ENCODE measurements at places on chromosomes 7 and 10.
A peak's percentile ranks its signal among the peaks of the same experiment; 100 is the strongest.

- no peak for DNase-seq
Measured at GRCh38 chr7:128171-129080, 63.9 kb upstream of the FAM20C start.

DNA sequence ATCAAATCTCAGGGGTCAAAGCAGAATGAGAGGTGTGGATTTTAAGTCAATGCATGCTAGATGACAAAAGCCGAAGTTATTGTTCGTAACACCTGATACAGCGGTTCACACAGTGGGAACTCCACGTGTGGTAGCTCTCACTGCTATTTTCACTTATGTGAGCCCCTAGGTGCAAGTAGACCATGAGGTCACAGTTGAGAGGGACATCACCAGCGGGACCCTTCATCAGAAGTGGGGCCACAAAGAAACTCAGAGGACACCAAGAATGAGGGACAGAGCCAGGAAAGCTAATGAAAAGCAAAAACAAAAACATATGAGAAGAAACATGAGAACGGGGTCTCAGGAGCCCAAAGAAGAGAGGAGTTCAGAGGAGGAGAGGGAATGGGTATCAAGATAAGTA is 63.5 kb downstream of the ADAM12 start:
- no peak for DNase-seq

DNA sequence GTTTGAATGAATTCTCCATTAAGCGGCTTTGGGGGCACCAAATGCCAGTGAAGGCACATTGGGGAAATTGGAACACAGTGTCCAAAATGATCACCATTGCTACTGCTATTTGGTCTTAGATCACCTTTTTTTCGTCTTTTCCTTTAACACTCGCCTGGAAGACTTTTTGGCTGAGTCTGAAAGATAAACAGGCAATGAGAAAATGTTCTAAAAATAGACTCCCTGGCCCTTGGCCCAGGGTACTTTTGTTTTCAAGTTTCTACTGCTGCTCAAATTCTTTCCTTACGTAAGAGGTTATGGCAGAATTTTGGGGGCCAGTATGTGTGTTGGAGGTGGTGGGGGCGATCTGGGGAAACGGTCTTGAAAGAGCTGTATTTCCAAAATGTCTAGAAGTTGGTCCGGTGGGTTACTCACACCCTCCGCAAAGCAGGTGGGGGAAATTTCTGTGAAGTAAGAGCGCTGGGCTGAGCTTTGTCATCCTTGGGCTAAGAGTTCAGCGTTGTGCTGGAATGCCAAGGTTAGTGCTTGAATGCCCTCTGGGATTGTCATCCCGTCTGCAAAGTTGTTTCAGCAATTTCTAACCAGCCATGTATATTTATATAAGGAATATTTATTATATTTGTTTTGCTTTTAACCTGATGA is 1.3 kb upstream of the ITPRIP start:
- DNase-seq = no peak

DNA sequence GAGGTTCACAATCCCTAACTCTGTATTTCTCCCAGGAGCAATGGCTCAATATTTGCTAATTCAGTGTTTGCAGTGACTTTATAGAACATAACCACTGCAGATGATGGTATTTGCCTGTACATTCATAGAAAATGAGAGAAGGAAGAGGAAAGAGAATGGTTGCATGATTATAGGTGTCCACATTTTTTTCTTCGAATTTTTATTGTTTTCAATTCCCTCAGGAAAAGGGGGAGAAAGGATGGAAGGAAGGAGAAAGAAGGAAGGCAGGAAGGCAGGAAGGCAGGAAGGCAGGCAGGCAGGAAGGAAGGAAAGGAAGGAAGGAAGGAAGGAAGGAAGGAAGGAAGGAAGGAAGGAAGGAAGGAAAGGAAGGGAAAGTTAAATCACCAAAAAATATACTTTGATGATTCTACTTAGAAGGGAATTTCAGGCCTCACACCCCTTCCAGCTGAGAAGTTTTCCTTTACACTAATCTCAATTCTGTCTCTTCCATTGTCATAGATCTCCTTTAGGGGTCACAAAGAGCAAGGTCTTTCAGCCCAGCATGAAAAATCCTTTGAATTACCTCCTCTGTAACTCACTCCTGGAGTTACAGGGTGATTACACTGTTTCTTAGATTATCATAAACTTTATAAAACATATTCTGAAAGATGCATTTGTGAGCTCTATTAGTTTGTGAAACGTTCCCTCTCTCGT is 118.8 kb upstream of the INHBA start:
- no peak for DNase-seq

DNA sequence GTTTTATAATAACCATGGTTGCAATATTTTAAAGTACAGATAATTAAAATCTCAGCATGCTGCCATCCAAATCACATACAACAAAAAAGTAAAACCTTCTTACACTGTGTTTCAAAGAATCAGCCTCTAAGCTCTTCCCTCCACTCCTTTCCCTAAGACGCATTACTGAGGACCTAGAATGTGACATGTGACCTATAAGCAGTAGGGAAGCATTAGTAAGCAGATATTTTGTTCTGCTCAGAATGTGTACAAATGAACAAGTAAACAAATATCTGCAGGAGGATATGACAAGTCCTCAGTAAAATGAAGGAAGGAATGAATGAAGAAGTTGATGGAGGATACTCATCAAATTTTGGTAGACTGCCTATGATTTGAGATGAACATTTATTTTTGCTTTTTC is 49.1 kb downstream of the RAB11FIP2 start:
- DNase-seq = no peak

GRCh38 chr10:18368682-18369081 is 228.5 kb downstream of the CACNB2 start:
- no peak for DNase-seq

DNA sequence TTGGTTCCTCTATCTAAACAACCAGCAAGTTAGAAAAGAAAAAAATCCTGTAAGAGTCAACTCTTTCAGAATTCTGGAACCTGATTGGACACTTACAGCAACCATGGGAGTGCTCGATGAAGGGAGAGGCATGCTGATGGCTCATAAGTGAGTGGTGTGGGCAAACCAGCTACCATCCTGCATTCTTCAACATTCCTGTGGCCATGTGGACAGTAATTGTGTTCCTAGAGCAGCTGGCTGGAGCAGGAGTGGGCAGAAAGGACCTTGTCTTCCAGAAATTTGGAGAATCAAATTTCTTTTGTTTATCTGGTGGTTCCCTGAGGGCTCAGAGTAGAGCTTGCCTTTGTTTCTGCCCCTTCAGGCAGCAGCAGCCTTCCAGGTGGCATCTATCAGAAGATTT is 22.5 kb upstream of the MYL7 start:
- DNase-seq = no peak

- DNase-seq = no peak
Measured at GRCh38 chr10:4359003-4359402, 467.0 kb upstream of the AKR1E2 start.

DNA sequence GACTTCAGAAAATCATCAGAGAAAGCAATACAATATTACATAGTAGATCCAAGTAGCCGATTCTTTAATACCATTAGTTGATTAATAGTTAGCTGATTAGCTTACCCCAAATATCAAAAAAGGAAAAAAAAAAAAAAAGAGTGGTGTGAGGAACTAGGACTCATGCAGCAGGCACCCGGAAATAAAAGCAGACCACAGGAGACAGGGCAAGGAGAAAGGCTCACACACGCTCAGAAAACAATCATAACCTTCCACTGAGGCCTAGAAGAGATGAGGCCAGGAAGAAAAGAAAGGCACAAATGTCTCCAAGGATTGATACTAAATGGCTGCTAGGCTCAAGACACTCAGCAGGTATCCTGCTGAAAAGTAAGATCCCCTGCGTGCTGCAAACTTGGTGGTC is 25.9 kb downstream of the TRDMT1 start:
- DNase-seq = no peak

GRCh38 chr7:112176241-112176640 is 30.0 kb downstream of the DOCK4 start:
- DNase-seq = no peak

DNA sequence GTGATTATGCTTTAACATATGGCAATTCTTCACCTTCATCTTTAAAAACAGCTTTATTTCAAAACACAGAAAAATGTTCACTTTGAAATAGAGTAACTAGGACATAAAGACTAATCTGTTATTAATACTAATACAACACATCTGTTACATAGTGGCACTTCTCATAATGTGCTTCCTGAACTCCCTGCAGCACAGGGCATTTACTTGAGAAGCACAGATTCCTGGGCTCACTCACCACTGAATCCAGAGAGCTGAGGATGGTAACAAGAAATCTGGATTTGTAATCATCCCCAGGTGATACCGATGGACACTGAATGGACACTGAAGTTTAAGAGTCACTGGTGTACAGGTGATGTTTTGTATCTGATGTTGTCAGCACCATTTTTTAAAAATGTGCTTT is 96.1 kb downstream of the COL28A1 start:
- DNase-seq = no peak

- no peak for DNase-seq
Measured at GRCh38 chr7:125572414-125572813, 642.8 kb upstream of the POT1 start.

GRCh38 chr7:31186202-31186601 is 134.1 kb downstream of the ADCYAP1R1 start:
- no peak for DNase-seq

- no peak for DNase-seq
Measured at GRCh38 chr7:134892963-134893362, 93.3 kb upstream of the AGBL3 start.

DNA sequence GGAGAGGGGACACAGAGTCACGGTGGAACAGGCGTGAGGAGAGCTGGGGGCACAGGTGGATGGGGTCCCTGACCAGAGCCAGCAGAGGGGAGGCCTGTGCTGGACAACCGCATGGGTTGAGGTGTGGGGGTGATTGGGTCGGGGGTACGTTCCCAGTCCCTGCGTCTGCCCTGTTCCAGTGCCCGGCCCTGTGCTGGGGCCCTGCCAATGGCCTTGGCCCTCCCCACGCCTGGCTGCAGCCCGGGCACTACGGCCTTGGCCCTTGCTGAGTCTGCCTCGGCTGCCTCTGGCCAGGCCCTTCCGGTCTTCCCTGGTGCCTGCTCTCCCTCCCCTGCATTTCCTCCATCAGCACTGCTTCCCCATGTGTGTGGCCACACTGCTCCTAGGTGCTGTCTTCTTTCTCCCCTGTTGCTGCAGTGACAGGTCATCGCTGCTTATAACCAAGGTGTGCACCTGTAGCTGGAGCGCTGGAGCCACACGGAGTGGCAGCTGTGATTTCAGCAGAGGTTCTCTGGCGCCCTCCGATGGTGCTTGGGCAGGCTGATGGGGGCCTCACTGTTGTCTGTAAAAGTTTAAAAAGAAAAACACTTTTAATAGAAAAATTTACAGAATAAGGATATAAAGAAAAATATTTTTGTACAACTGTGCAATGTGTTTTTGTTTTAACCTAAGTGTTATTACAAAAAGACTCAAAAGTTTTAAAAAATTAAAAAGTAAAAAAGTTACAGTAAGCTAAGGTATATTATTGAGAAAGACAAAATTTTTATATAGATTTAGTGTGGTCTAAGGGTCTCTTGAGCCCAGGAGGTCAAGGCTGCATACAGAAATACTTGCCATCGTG is 45.2 kb upstream of the BHLHA15 start:
- peak; percentile 8 for DNase-seq

DNA sequence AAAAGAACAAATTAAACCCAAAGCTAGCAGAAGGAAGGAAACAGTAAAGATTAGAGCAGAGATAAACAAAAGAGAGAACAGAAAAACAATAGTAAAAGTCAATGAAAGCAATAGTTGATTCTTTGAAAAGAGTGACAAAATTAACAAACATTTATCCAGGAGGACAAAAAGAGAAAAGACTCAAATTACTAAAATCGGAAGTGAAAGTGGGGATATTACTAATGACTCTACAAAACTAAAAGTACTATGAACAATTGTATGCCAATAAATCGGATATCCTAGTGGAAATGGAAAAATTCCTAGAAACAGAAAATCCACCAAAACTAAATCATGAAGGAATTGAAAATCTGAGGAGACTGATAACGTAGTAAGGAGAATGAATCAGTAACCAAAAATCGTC is 96.3 kb downstream of the SNX13 start:
- no peak for DNase-seq

GRCh38 chr7:147196481-147196880 is 1079.9 kb downstream of the CNTNAP2 start:
- no peak for DNase-seq

DNA sequence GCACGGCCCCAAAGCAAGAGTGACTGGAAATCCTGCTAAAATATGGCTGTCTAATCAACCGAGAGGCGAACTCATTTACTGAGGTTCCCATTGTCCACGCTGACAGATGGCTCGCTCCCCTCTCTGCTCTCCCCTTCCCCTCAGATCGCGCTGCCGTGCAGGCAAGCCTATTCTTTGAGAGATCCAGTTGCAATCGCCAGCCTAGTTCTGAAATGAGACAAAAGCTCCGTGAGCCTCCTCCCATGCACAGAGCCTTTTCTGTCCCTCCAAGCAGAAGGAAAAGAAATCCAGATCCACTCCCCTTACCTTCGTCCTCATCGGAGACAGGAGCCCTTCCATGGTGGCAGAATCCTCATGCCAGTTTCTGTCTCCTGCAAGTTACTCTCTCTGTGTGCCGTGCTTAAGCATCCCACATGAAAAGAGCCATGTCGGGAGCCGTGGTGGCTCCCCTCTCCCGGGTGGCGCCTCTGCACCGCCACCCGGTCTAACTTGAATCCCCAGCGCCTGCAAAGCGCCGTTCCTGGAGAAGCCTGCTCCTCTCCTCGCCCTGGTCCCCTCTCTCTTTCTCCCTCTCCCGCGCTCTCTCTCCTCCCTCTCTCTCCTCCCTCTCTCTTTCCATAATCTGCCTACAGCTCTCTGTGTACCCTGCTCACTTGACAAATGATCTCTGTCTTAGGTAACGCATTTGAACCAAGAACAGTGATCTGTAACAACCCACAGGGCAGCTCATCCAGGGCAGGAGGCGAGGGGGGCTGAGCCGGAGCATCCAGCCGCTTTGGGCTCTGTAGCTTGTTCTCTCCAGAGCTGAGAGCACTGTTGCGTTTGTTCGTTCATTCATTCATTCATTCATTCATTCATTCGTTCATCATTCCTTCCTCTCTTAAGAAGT is 156.8 kb downstream of the FRMD4A start:
- DNase-seq = no peak

DNA sequence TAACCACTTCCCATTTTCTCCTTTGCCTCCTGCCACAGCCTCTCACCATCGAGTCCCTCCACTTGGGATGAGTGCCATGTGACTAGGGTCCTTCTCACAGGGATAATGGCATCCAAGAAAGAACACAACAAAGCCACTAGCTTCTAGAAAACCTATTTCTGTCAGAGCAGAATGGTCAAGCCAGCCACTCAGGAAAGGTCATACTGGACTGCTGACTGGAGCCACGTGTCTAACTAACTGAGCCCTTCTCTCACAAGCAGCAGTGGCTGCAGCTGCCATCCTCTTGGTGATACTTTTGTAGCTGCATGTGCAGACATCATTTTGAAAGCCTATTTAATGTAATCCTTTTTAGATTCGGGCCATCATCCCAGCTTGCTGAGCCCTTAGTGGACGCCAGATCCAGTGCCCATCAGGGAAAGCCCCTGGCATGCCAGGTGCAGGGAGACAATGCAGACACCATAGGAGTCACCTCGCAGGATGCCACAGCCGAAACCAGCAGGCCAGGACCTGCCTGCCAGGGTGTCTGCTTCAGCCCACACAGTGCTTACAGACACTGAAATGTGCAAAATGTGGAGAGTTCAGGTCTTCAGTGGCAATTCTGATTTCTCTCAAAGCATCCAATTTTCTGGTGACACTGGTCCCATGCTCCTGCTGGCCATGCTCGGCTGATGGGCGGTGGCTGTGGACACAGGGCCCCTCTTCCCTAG is 98.3 kb upstream of the DDC start:
- no peak for DNase-seq

GRCh38 chr10:109451879-109452278 is 471.4 kb downstream of the XPNPEP1 start:
- no peak for DNase-seq

GRCh38 chr10:49150426-49150825 is 16.6 kb upstream of the FAM170B start:
- DNase-seq = no peak
